ENCODE measurements at places on chromosomes 1 and 21.

GRCh38 chr1:118317842-118318614 lies 133.0 kb upstream of the SPAG17 start:
- no peak for DNase-seq

DNA sequence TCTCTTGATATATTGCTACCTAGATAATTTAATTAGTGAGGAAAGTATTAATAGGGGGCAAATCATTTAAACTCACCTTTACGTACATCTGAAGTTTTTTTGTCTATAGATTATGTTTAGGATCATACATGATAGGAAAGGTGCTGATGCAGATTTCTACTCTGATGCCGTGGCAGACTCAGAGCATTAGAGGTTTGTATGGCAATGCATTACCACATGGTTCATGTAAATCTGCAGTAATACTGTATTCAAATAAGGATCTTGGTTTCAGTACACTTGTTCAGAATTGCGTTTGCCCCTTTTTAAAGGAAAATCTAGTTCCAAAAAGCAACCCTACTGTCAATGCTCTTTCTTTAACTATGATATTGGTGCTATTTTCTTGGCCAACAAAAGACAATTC lies 288.3 kb downstream of the PTPRC start:
- no peak for DNase-seq

- no peak for DNase-seq
Observed at GRCh38 chr1:87706203-87706602, 377.5 kb downstream of the LMO4 start.

DNA sequence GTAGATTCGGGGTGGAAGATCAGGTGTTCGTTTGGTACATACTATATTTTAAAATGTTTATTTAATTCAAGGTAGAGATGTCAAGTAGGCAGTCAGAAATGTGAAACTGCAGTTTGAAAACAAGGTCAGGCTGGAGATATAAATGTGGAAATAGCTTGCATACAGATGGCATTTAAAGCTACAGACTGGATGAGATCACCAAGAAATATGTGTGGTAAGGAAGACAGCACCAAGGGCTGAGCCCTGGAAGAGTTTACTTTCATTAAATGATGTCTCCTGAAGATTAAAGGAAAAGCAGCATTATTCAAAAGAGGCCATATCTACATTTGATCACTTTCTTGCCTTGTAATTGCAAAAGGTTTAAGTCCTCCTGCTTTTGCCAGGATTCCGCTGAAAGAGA lies 271.3 kb downstream of the PTBP2 start:
- no peak for DNase-seq

DNA sequence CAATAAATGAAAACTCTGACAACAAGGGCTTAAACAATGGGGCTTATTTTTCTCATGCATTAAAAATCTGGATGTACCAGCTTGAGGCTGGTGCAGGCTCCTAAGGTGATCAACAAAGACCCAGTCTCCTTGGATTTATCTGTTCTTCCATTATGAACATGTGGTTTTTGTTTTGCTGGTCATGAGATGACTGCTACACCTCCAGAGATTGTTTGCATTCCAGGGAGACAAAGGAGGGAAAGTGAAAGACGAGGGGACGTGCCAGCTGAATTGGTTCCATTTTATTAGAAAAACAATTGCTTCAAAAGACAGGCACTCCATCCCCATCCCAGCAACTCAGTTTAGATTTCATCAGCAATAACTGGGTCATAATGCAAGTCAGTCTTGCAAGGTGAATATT lies 90.9 kb upstream of the KCNK1 start:
- DNase-seq = no peak

GRCh38 chr1:170791941-170792340 lies 128.0 kb downstream of the PRRX1 start:
- no peak for DNase-seq

GRCh38 chr1:38115226-38115625 lies 68.6 kb upstream of the POU3F1 start:
- no peak for DNase-seq

- no peak for DNase-seq
Observed at GRCh38 chr1:72851597-72851996, 569.3 kb upstream of the NEGR1 start.

DNA sequence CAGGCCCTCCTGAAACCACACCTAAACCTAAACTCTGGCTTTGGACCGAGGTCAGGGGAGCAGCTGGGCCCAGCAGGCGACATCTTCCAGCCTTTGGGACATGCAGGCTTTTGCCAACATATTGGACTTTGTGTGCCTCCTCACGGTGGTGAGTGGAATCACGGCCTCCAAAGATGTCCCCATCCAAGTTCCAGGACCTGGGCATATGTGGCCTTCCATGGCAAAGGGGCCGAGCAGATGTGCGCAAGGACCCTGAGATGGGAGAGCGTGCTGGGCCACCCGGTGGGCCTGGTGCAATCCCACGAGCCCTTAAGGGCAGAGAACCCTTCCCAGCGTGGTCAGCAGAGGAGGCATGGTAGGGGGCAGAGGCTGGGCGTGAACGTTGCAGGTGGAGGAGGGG lies 160.8 kb upstream of the C1orf174 start:
- DNase-seq = no peak

GRCh38 chr1:222223010-222223409 lies 324.9 kb downstream of the HHIPL2 start:
- DNase-seq = no peak

- no peak for DNase-seq
Observed at GRCh38 chr21:39263372-39263771, 50.1 kb downstream of the BRWD1 start.

DNA sequence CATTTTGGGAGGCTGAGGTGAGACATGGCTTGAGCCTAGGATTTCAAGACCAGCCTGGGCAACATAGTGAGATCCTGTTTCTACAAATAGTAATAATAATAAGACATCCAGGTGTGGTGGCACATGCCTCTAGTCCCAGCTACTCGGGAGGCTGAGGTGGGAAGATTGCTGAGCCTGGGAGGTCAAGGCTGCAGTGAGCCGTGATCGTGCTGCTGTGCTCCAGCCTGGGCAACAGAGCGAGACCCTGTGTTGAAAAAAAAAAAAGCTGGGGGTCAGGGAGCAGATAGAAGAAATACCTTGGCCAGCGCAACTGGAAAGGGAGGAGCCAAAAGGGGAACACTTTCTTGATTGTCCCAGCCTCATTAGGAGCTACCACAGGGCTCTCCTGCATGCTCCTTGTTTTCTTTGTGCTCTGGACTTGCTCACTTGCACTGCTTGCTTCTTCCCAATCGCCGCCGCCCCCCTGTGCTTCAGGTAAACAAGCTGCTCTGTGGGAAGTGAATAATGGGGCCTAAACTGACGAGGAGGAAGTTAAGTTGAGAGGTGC lies 31.1 kb downstream of the PBX1 start:
- DNase-seq = no peak

GRCh38 chr1:11053758-11054137 lies 6.1 kb downstream of the SRM start:
- DNase-seq = no peak

DNA sequence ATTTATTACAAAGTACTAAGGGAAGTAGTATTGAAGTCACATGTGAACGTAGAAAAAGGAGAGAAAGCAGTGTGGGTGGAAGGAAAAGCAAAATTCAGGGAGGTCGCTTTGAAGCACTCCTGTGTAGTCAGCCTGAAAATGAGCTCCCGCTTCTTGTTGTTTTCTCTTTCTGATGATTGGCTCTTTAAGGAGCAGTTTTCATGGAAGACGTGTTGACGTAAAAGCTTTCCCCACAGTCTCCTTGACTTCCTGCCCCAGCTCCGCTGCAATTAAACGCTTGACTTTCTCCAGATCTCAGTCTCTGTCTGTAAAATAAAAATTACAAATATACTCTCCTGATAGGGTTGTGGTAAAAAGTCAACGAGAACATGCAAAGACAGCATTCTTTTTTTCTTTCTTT lies 661.5 kb upstream of the ZP4 start:
- no peak for DNase-seq

- DNase-seq = no peak
Observed at GRCh38 chr1:228987286-228987685, 252.0 kb downstream of the RHOU start.

GRCh38 chr1:38677311-38677710 lies 182.3 kb downstream of the RRAGC start:
- no peak for DNase-seq

DNA sequence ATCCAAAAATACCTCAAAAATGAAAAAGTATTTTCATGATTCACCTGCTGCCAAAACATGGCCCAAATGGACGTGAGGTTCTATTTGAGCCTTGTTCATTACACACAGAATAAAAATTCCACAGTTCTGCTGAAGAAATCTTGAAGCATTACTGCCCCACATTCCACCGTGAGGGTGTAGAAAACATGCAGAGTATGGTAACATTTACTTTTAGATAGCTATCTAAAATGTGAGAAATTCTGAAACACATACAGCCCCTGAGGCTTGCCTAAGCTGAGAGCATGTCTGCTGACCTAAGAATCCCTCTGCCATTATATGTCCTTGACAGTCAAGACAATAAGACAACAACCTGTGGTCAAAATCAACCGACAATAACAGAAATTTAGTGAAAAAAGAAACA lies 186.5 kb downstream of the DSCAM start:
- no peak for DNase-seq

GRCh38 chr1:172478485-172478884 lies 34.6 kb upstream of the PIGC start:
- no peak for DNase-seq

DNA sequence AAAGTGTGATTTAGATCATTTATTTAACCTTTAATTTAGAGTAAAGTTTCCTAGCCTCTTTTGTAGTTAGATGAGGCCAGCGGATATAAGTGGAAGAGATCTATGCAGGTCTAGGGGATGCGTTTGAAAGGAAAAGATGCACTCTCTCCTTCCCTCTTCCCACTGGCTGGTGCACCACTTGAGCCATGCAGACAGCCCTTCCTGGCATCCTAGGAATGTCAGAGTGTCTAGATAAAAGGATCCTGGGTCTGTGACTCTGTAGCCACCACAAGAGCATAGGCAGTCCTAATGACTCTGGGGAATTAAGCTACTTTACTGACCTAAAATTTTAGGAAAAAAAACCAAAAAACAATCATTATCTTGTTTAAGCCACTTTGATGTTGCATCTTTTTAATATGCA lies 16.0 kb upstream of the STUM start:
- DNase-seq = no peak

Measured in activated naive CD4-positive, alpha-beta T cell (primary cell).